ENCODE measurements at places on chromosomes 3 and 15.

GRCh38 chr15:63146684-63147083 is 10.6 kb downstream of the RPS27L start:
- no peak for DNase-seq

DNA sequence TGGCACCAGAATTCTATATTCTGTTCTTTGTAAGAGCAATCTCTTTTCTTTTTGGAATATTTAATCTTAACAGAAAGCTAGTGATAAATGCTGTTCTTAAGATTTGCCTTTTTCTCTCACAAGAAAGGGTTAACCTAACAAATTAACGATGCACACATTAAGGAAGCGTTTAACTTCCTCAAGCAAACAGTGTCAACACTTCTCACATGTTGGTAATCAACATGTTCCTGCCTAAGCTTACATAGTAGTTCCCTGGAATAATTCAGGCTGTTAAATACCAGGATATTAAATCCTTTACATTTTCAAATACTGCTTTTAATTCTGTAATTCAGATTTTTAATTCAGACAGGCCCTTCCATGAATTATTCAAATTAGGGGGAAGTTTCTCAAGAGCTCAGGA is 67.4 kb upstream of the RPL35A start:
- no peak for DNase-seq

DNA sequence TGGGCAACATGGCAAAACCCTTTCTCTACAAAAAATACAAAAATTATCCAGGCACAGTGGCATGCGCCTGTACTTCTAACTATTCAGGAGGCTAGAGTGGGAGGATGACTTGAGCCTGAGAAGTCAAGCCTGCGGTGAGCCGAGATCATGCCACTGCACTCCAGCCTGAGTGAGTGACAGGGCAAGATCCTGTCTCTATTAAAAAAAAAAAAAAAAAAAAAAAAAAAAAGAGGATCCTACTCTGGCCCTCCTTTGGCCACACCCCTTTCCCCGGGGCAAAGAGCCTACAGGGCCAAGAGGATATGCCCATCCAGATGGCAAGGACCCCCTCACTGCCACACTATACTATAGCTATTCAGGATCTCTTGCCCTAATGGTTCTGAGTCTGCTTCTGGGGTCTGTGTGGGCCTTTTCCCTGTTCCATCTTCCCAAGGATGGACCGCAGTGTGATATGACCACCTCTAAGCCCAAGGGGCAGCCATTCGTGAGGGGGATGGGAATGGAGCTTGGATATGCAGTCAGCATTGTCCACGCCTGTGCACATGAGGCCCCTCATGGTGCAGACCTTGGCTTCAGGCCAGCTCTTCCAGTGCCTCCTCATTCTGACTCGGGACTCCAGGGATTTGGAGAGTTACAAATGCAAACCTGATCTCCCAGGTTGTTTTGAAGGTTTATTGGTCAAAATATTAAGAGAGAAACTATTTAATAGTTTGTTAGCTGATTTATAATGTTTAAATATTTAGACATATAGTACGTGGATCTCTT is 7.3 kb downstream of the TYRO3 start:
- no peak for DNase-seq

DNA sequence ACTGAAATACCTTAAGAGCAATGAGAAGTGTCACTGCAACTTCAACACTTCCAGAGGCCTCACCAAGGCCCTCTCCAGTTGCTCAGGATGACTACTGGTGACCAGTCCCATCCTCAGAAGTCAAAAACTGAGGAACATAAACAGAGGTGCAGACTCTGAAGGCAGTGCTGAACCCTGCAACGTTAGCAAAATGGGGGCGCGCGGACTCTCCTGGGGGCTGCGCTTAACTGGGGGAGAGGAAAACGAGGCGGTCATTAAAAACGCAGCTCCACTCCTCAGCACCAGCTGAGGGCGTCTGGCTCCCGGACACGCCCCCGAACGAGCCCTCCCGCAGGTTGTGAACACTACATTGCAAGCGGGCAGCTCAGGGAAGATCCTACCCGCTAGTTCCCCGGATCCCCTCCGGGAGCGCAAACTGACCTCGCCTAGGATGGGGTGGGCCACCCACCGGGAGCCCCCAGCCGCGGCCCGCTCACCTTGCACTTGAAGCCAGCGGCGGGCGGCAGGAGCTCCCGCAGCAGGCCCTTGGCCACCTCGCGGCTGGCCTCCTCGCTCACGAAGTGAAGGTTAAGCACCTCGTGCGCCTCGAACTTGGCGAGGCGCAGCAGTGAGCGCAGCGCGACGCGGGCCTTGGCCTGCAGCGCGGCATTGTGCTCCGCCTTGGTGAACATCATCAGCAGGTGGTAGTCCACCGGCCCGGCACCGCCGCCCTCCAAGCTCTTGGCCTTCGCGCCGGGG is 711 bp downstream of the XXYLT1 start:
- peak; percentile 74 for DNase-seq

GRCh38 chr3:137202941-137203340 is 245.2 kb downstream of the IL20RB start:
- no peak for DNase-seq

DNA sequence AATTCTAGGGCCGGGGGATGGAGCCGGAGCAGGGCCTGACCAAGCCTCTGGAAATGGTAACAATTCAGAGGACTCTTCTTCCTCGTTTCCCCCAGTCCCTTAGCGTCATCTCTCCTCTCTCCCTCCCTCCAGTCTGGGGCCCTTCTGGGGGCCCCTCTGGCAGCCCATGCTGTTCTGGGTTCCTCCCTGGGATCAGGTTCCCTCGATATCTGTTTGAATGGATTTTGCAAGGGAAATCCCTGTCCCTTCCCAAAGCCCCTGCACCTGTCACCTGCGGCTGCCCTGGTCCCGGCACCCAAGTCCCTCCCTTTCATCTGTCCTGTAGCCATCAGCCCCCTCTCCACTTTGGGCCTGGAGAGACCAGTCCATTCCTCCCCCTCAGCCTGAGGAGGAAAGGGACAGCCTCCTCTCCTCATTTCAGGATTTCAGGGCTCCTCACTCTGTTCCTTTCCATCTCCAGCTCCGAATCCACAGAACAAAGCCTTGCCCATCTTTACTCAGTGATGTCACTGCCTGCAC is 1.7 kb upstream of the PLCB2 start:
- no peak for DNase-seq

DNA sequence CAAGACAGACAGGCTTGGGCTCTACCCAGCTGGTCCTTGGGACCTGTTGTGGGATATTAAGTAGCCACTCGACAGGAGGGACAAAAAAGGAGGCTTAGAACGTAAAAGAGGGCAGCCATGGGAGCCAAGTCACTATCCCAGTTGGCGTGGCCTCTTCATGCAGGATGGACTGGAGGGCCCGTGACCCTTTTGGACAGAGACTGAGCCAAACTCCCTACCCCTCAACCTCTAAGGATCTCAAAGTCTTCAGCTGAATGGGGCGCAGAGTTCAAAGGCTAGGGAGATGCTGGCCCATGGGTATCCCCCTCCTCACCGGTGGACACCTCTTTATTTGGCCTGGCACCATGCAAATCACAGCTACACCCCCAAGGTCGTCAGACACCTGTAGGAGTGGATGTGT is 57.8 kb upstream of the SEC13 start:
- DNase-seq, result no peak

- no peak for DNase-seq
Measured at GRCh38 chr3:156307704-156308103, 187.3 kb downstream of the KCNAB1 start.

- DNase-seq, result no peak
Measured at GRCh38 chr3:17190353-17191078, 305.8 kb downstream of the PLCL2 start.

DNA sequence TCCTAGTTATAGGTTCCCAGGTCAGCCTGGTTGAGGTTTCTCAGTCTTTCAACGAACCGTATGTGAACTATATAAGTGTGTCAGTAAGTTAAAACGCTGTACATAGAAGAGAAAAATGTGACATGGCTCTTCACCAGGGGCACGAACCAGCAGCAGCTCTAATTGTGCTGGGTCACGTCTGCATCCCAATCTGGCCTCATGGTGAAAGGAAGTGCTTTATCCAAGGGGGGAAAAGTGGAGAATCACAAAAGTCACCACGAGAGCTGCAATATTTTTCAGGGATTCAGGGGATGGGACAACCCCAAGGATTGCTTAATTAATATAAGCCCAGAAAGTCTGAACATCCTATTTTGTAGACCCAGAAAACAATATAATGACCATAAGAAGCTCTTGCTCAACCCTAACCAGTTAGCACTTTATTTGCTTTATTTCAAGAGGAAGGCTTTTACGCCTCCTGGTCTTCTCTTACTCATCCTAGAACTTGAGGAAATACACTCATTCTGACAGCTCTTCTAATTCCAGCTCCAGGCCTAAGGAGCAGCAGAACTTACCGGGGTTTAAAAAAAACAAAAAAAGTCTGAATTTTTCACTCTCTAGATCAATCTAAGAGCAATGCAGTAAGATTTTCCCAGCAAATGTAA is 16.5 kb downstream of the ANXA2 start:
- no peak for DNase-seq

DNA sequence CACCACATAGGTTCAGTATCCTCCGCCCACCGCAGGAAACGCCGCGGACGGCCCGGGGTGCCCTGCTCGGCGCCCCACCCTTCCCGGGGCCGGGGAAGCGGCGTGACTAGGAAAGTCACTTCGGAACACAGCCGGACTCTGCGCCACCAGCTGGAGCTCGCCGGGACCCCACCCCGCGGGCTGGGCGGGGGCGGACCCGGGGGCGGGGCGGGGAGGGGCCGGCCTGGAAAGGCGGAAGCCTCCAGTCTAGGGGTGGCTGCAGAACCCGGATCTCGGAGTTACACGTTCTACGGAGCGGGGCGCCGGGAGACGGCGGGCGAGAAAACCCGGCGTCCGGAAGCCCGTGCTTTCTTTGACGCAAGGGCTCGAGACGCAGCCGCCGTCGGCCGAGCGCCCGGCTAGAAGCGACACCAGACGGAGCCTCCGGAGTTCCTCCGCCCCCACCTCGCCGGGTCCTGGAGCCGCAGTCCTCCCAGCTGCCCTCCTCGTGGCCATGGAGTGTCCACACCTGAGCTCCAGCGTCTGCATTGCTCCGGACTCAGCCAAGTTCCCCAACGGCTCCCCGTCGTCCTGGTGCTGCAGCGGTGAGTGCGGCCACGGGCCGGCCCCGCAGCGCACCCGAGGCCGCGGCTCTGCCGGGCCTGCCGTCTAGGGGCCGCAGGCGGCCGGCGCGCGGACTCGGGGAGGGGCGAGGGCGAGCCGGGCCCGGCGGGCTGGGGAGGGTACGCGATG is at the start of gene USP3:
Gene USP3 (plus strand): TSS at position 347 of the 732 bp plus-strand sequence. CDS start 147 bp downstream, at position 494.
- peak; percentile 92 for DNase-seq

DNA sequence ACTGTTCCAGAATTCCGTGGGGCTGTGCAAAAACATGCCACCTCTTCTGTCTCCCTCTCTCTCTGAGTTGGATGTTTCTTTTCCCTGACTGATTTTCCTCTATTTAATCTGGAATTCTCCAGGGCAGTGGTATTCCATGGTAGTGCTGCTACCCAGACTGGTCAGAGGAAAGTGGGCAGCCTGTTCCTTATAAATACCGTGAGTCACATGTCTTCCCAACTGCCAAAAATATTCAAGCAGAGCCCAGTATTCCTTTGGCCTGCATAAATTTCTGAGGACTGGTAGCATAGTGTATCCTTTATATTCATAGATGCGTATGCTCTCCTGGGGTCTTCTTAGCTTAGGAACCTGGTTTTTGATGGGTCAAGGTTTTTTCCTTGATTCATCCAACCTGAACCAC is 40.9 kb downstream of the CEMIP start:
- DNase-seq, result no peak
